ENCODE measurements at places on chromosomes 7 and 10.

DNA sequence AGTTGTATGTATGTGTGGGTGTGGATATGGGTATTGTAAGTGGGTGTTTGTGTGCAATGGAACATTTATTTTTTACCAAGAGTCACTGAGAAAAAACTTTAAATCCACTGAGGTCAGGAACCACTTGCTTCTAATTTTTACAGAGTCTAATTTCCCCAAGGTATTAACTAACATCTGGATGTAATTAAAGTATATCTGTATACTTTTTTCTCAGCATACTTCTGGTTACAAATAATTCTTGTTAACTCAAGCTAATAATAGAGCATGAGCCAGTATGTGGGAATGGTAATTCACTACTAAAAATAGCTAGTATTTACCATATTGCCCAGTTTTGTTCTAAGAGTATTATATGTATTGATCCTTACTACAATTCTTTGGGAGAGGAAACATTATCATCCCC lies 24.6 kb upstream of the STEAP4 start:
- no peak for DNase-seq

DNA sequence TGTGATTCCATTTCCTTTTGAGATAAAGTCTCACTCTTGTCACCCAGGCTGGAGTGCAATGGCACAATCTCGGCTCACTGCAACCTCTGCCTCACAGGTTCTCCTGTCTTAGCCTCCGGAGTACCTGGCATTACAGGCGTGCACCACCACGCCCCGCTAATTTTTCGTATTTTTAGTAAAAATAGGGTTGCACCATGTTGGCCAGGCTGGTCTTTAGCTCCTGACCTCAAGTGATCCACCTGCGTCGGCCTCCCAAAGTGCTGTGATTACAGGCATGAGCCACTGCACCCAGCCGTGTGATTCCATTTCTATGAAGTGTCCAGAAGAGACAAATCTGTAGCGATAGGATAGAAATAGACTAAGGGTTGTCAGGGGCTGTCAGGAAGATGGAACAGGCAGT lies 60.4 kb downstream of the CLIP2 start:
- DNase-seq: no peak

DNA sequence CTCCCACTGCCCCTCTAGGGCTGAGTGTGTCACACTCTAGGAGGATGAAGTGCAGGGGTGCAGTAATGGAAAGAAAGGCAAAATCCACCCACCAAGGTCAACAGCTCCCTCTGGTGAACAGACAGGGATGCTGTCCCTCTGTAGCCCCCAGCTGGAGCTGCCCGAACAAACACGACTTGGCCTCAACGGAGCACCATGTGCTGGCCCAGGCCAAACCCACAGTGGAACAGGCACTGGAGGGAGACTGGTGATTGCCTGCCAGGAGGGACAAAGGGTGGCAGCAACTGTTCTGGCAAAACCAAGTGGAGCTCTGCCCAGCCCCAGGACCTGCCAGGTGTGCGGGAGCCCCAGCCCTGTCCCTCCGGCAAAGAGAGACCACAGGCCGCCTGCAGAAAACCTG lies 20.7 kb downstream of the PDIA4 start:
- DNase-seq: no peak

GRCh38 chr7:73995330-73995729 lies 32.6 kb upstream of the ELN start:
- DNase-seq: no peak

GRCh38 chr10:66627156-66627555 lies 298.7 kb upstream of the LRRTM3 start:
- peak; percentile 66 for DNase-seq

DNA sequence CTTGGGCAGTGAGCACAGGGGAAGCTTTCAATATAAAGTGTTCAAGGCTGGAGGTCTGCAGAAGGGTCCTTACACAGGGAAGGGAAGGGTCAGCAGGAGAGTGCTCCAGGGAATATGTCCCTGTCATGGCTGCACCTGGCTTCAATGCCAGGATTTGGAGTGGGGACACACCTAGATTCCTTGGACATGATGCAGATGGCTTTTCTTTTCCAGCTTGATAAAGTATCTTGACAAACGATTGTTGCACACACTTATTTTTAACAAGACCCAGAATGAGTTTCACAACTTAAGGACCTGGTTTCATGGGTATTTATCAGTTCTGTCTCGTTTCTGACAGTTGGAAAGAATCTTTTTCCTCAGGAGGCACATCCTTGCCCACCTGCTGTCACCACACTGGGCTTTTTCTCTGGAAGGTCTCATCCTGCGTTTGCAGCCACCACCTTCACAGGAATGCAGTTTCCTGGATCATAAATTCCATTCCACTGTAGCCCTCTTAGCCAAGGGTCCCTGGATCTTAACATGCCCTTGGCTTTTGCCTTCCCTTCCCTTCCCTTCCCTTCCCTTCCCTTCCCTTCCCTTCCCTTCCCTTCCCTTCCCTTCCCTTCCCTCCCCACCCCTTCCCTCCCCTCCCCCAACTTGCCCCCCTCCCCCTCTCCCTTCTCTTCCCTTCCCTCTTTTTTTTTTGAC lies 21.7 kb downstream of the SRRM3 start:
- no peak for DNase-seq

DNA sequence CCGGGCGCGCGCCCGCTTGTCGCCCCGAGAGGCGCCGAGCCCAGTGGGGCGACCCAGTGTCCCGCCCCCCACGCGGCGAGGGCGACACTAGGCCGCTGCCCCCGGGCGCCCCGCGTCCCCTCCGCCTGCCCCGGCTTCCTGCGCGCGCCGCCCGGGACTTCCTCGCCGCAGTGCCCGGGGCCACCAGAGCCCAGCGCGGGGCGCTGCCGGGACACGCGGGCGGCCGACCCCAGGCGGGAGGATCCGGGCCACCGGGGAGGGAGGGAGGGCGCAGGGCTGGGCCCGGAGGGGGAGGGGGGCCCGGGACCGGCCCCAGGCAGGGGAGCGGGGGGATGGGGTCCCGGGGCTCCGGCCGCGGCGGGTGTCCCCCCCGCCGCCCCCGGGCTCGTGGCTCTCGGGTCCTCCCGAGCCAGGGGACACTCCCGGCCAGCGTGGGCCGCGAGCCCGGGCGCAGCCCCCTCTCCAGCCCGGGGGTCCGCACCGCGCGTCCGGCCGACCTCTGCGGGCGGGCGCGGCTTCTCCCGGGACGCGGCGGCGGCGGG lies 435 bp upstream of the PWWP2B start:
- no peak for DNase-seq

DNA sequence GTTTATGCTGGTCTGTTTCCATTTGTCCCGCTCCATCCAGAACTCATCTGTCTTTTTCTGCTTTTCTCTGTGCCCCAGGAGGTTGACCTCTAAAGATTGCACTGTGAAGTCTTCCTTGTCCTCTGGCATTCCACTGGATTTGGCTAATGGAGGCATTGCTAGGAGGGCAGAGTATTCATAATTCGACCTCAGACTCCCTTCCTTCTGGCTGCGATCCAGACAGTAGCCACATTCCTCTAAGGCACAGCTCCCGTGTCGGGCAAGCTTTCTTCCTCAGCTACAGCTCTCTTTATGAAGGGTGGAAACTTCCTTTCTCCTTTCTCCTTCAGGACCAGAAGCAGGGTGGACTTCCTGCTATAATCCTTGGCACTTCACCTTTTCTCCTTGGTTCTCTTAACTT lies 175.9 kb downstream of the BAMBI start:
- no peak for DNase-seq

- no peak for DNase-seq
Measured at GRCh38 chr10:4834898-4835405, 8.9 kb downstream of the AKR1E2 start.

- no peak for DNase-seq
Measured at GRCh38 chr7:142328551-142328950, 70.7 kb upstream of the PRSS58 start.

- no peak for DNase-seq
Measured at GRCh38 chr10:118246332-118247295, 95.5 kb downstream of the FAM204A start.

GRCh38 chr10:687583-688311 lies 1.7 kb downstream of the DIP2C start:
- no peak for DNase-seq

DNA sequence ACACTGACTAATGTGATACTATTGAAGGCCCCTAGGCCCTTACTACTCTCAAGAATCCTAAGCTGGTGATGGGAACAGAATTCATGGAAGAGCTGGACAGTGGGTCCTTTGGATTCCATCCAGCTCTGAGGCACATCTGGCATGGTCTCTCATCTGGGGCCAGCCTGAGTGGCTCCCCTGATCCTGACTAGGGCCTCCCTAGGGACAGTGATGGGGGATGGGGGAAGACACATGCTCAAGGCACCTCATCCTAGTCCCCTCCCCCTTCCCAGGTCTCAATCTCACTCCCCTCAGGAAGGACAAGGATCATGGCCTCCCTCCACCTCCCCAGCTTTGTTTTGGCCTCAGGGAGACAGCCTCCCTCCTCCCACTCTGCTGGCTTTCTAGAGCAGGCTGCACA lies 1.8 kb downstream of the KCNIP2 start:
- no peak for DNase-seq

GRCh38 chr10:86440874-86441843 lies 74.6 kb upstream of the GRID1 start:
- DNase-seq: no peak

DNA sequence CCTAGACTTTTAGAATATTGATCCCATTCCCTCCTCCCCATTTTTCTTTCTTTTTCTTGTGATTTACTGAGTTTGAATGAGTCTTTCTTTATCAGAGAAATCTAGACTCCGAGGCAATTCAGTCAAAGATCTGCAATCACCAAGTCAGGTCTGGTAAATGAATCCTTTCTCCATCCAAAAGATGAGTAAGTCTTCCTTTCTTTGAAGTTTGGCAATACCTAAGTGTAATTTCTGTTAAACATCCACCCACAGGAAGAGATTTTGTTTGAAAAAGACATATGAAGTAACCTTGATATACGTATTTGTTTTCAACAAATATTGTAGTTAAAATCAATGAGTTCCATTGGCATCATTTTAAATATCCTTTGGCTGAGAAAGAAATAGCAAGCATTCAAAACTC lies 58.3 kb downstream of the SLC39A12 start:
- DNase-seq: no peak

DNA sequence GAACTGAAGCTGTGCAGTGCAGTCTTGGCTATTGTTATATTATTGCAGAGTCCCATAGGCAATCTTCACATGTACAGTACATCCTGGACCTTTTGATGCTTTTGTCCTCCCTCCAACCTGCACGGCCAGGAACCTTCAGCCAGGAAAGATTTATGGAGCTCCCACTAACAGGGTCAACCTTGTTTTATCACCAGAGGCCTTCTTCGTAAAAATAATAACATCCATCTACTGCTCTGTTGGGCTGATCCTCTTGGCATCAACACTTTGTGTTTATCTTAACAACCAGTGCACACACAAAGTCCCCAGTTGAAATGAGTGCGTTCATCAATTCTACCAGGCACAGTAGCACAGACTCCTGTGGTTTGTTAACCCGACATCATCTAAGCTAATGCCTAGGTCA lies 72.4 kb downstream of the AGMO start:
- DNase-seq: no peak

GRCh38 chr7:41886901-41887311 lies 184.0 kb upstream of the INHBA start:
- DNase-seq: no peak

GRCh38 chr10:14879928-14880193 lies 1.2 kb downstream of the SUV39H2 start:
- no peak for DNase-seq

DNA sequence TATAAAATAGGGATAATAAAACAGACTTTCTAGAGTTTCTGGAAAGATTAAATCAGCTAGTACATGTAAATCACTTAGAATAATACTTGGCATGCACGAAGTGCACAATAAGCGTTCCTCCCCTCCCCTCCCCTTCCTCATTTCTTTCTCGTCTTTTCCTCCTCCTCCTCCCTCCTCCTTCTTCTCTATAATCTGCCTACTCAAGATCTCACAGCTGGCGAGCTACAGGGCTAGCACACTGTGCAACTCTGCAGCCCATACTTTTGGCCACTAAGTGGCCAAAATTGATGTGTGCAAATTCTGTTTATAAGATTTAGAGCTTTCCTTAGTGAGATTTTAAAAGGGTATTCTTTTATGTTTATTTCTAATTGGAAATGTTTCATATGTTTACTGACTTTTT lies 565.3 kb downstream of the PHTF2 start:
- no peak for DNase-seq

DNA sequence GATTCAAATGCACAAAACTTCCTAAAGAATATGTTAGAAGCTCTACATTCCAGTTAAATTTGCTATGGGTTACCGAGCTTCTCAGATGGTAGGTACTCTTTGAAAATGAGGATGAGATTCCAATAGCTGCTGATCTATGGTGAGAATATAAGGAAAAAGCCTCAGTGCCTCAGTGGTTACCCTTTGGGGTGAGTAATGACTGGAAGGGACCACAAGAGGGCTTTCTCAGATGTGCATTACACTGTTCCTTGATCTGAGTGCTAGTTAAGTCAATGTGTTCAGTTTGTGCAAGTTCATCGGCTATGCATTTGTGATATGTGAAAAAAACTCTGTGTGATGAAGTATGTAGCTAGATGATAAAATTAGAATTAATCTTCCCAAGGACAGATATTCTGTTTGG lies 3.5 kb downstream of the NRCAM start:
- DNase-seq: peak; percentile 21

GRCh38 chr10:3995302-3996210 lies 210.5 kb upstream of the KLF6 start:
- DNase-seq: no peak

DNA sequence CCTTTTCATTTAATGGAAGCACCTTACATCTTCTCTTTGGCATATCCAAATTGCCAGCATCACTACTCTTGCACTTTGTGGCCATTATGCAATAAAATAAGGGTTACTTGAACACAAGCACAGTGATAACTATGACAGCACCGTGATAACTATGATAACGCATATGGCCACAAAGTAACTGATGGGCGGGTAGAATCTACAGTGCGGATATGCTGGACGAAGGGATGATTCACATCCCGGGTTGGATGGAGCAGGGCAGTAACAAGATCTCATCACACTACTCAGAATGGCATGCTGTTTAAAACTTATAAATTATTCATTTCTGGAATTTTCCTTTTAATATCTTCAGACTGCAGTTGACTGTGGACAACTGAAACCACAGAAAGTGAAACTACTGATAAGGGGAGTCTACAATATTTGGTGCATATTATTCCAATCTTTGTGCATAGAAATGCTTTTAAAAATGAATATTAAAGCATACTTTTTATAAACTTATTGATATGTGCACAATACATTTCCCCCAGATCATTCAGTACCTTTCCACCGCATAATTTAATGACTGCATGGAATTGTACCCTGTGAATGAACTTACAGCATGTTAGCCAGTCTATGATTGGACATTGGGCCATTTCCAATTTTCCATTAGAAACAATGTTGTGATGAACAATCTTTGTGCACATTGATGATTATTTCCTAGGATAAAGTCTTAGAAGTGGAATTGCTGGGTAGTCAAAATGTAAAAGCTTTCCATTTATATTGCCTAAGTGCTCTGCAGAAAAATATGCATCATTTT lies 136.4 kb downstream of the WNT2 start:
- no peak for DNase-seq

Measured in HCT116 (cell line).